SIG-M5 (cell line): ENCODE measurements at places on chromosomes 3 and 15.

GRCh38 chr15:60406513-60407414 lies 9.0 kb upstream of the ANXA2 start:
- no peak for DNase-seq

DNA sequence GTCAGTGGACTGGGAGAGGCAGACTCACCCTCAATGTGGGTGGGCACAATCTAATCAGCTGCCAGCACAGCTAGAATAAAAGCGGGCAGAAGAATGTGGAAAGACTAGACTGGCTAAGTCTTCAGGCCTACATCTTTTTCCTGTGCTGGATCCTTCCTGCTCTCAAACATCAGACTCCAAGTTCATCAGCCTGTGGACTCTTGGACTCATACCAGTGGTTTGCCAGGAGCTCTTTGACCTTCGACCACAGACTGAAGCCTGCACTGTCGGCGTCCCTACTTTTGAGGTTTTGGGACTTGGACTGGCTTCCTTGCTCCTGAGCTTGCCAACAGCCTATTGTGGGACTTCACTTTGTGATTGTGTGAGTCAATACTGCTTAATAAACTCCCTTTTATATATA lies 68.0 kb downstream of the CNTN3 start:
- no peak for DNase-seq

DNA sequence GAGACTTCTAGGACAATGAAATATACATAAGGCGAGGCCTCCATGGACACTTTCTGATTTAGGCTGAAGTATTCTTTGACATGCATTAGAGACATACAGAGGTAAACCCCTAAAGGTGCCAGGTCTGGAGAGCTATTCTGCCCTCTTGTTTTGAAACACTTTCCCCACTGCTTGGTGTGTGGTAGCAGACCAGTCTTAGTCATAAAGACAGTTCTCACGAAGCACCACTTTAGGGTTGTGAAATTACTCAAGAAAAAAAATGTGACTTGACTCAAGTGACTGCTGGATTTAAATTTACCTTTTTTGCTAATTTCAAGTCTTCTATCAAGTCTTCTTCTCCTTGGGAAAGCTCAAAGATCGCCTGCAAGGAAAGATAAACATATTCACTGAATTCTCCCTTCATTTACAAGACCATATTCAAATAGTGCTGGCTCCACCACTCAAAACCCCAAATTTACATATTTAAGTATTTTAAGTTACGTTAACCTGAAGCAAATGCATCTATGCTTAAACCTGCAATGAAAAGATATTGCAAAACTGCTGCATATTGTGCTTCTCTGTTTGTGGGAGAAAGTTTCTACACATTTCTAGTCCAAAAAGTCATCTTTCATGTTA lies 48.4 kb downstream of the ARHGEF3 start:
- peak; percentile 85 for DNase-seq

DNA sequence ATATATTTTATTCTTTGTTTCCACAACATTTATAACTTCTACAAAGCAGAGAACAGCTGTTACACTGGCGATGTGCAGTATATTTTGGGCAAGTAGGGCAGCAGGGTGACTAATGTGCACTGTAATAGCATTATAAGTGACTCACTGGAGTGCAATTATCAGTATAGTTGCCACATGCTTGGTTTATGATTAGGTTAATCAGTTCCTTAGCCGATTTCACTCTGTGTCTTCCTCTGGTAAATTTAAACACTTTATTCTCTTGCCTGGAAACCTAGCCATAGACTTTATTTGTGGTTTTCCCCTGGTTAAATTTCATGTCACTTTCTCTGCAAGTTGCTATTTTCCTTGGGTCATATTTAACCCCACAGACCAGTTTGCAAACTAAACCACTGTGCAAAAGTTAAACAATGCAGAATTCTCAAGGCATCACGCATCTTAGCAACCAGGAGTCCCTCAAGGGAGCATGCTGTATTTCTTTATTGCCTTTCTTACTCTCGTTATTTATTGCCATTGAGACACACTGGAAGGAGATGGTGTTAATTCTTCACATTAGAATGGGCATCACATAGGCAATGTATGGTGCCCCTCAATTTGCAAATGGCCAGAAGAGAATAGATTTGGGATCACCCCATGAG lies 690.2 kb upstream of the DPPA4 start:
- no peak for DNase-seq

DNA sequence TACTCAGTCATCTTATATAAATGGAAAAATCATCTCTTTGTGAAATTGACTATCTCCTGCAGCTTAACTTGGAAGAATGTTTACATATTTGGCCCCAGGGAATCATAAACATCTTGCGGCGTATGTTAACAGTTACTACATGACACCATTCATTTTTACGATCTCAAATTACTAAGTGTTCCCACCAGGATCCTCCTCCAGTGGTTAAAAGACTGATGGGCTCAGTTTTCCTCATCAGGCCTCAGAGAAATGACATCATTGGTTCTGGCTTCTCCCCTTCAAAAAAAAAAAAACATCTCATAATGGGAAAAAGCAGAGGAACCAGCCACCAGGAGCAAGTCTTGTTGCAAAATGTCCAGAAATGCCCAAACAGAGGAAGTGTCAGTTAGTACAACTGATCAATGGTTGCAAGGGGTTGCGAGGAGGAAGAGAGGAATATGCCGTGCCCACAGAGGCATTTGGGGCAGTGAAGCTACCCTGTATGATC lies 70.5 kb upstream of the LIPC start:
- DNase-seq: no peak

DNA sequence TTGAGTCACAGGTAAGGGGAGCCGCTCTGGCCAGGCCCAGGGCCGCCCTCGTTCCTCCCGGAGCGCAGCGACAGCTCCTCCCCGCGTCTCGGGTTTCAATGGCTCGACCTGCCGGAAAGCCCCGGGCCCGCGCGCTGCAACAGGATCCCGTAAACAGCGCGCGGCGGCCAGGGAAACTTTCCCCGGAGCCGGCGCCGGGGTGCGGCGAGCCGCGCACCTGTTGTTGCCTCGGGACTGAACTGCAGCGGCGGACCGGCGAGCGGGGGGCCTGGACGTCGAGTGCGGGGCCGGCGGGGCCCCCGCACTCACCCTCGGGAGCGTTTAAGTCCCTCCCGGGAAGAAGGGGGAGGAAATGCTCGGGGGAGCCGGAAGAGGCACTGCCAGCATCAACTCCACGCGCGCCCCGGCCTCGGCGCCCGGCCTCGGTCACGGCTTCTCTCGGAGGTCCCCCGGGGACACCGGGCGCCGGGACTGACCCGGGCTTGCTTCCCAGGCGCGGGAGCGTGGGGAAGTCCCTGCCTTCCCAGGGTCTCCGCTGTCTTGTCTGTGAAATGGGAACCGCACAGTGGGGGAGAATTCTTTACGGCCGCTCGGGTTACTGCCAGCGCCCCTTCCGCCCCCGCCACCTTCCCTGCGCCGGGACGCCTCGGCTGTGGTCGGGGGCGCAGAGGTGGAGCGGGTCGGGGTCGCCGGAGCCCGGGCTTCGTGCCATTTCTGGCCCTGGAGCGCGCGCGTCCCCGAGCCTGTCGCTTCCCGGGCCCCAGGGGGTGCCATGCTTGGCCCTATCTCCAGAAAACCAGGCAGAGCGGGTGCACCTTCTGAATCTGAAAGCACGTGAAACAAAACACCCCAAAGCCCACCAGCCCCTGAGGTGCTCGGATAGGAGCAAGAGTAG lies 7.5 kb upstream of the PGPEP1L start:
- DNase-seq: no peak

DNA sequence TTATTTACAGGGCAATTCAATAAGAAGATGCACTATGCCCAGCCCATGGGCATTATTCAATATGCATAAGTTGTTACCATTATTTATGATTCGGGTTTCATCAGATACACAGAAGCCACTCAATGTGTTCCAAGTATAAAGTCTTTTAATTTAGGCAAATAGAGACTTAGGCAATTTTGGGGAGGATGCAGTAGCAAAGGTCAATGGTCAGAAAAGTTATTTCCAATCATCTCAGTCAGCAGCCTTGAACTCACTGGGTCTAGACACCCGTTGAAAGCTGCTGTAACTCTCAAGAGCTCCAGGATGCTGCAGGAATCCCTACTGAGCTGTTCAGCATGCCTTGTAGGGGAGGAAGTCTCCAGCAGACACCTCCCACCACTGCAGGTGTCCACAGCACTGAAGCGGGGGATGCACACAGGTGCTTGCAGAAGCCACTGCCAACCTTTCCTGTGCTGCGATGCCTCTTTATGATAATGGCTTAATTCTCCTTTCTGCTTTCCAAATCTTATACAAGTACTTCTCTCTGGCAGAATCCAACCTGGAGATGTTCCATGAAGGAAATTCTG lies 155.0 kb upstream of the SUCLG2 start:
- no peak for DNase-seq

- no peak for DNase-seq
Measured at GRCh38 chr15:47367726-47368390, 349.4 kb upstream of the SEMA6D start.

GRCh38 chr3:85821130-85821756 lies 862.5 kb downstream of the CADM2 start:
- no peak for DNase-seq

- no peak for DNase-seq
Measured at GRCh38 chr15:97563516-97563915, 397.0 kb upstream of the ARRDC4 start.

- DNase-seq: no peak
Measured at GRCh38 chr3:172066880-172067796, 27.8 kb downstream of the FNDC3B start.

DNA sequence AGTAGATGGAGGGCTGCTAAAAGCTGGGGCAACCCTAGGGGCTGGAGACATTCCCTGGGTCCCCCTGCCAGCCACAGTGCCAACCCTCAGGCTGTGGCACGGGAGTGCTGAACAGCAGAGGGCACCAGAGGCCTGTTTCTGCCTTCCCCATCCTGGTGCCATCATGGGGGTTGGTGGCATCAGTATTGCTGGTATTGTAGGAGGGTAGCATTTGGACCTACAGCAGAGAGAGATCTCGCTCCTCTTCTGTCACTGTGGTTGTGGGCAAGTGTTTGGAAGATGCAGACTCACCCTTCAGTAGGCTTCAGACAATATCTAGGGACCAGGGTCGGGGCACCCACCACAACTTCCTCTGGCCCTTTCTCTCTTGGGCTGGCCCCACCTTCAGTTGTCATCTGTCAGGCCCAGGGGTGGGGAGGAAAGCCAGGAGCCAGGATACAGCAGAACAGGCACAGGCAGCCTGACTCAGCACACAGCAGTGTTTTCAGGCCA lies 123.5 kb downstream of the RPLP1 start:
- no peak for DNase-seq

- DNase-seq: no peak
Measured at GRCh38 chr3:160057331-160057730, 68.7 kb downstream of the IL12A start.

DNA sequence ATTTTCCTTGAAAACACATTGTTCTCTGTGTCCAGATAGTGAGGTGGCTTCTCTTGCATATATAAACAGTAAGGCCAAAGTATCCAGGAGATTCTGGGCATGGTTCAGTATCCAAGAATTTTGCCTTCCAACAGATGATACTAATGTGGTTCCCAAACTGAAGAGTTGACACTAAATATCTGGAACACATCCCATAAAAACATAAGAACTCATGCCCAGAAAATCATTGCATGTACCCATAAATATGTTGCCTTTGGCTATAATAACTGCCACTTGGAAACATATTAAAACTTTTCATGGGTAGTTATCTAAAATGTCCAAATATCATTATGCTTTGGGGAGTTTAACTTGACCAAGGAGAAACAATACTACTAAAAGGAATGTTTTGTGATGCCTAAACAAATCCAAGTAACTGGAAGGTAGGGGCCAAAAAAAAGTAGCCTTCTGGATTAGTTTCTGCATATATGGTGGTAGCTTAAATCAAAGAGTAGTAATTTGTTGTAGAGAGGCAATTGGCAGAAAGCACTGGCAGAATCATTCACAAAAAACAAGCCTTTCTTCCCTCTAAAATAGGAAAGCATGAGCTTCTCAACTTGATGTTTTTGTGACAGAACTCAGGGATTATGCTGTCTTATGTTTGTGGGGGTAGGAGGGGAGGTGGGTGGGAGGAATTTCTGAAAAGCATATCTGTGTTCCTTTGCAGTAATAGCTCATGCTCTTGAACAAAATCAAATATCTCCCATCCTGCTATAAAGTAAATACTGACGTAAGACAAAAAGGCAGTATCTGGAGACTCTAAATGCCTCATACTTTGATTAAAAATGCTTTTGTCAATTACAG lies 753.9 kb downstream of the TUSC7 start:
- no peak for DNase-seq

GRCh38 chr15:72786676-72787345 lies 3.3 kb upstream of the ADPGK start:
- no peak for DNase-seq

- DNase-seq: no peak
Measured at GRCh38 chr3:46024131-46024530, 3.2 kb downstream of the XCR1 start.

GRCh38 chr3:106610362-106610959 lies 741.6 kb upstream of the CBLB start:
- DNase-seq: no peak

DNA sequence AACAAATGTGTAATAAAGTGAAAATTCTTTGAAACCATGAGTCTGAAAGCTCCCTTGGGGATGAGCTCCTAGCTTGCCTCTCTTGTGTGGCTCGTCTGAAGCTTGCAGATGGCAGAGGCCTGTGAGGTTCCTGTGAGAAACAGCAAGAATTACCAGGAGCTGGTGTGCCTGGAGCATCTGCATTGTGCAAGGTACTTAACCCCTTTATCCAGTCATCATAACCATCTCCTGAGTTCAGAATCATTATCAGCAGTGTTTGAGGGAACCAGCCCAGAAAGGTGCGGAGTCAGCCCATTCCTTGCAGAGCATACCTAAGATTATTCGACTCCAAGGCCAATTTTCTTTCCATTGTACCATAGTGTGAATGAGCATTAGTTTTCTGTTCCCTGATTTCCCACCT lies 51.7 kb upstream of the TRA2B start:
- no peak for DNase-seq

DNA sequence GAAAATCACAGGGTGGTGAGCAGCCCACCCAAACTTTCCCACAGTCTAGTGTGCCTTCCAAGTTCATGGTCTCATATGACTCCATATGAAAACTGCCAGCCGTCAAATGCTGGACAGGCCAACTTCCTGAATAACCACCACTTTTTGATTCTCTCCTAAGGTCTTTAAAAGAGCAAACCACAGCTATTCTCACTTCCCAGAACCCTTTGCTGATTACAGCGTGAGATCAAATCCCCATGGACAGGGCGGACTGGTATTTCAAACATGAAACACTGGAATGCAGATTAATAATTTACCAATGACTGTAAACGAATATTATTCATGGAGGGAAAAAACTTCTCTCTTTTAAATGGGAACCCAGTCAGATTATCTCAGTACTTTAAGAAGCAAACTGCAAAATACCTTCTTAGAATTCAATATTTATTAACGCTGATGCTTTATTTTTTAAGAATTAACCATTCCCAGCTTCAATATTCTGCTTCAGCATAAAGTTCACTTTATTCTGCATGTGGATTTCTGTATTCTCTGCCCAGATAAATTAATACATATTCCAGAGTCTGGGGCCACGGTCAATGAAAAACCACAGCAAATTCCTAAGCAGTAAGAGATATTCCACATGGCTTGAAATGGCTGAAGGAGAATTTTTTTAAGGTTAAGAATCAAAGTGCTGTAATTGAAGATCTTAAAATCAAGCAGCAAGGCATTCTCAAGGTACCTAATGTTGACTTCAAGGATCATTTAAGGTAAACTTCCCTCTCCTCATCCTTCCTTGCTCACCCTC lies 42.9 kb downstream of the MYO1E start:
- no peak for DNase-seq
